ENCODE measurements at places on chromosomes 12 and 14.

- no peak for DNase-seq
Measured at GRCh38 chr14:59827401-59827800, 43.2 kb downstream of the RTN1 start.

- no peak for DNase-seq
Measured at GRCh38 chr12:75579552-75579951, 68.1 kb upstream of the KRR1 start.

GRCh38 chr14:31590206-31590605, 29.0 kb downstream of the NUBPL start:
- DNase-seq, result no peak

DNA sequence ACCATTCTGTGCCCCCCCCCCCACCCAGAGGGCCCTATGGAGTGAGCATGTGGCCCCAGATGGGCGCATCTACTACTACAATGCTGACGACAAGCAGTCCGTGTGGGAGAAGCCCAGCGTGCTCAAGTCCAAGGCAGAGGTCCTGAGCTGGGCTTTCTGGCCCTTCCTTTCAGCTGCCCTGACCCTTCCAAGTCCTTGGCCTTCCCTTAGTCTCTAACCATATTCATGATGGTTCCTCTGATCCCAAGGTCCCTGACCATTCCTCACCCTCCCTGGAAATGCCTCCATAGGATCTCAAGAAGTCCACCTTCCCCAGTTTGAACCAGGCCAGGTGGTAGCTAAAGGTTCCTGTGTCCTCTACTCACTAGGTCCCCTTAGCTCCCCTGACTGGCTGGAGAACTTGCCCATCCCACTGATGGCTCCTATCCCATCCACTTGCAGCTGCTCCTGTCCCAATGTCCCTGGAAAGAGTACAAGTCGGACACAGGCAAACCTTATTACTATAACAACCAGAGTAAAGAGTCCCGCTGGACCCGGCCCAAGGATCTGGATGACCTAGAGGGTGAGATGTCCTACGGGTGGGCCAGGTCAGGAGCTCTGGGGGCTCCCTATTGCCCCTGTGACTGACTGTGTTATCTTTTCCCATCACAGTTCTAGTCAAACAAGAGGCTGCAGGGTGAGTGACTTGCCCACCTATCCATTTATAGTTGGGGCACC, 9.8 kb downstream of the PRPF40B start:
- no peak for DNase-seq

GRCh38 chr12:49260166-49260565, 4.7 kb upstream of the TUBA1C start:
- DNase-seq, result no peak

DNA sequence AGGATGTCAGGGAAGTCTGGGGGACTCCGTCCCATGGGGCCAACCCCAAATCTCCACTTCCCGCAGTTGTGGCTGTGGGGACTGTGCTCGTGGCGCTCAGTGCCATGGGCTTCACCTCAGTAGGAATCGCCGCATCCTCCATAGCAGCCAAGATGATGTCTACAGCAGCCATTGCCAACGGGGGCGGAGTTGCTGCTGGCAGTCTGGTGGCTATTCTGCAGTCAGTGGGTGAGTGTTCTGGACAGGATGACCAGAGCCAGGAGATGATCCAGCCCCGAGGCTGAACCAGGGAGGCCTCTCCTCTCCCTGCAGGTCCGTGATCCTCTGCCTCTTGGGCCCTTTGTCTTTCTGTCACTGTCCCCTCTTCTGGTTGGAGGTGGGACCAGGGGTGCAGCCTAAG, 8.8 kb upstream of the IFI27 start:
- no peak for DNase-seq

GRCh38 chr12:8780389-8780788, 42.0 kb upstream of the A2ML1 start:
- no peak for DNase-seq

DNA sequence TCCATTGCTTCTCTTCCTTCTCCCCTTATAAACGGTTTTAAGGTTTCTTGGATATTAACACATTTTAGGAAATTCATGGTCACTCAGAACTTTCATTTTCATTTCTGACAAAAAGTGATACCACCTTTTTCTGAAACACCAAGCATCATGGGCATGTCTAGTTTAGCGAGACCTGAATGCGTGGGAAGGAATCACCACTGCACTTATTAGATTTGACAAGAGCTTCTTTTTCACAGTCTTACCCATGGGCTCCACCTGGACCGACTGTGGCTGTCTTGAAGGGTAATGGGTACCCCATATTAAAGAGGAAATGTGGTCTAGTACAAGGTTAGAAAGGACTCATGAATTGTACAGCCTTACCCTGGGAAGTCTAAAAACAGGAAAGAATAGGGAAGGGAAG, 95.4 kb downstream of the KCNK10 start:
- DNase-seq, result no peak

DNA sequence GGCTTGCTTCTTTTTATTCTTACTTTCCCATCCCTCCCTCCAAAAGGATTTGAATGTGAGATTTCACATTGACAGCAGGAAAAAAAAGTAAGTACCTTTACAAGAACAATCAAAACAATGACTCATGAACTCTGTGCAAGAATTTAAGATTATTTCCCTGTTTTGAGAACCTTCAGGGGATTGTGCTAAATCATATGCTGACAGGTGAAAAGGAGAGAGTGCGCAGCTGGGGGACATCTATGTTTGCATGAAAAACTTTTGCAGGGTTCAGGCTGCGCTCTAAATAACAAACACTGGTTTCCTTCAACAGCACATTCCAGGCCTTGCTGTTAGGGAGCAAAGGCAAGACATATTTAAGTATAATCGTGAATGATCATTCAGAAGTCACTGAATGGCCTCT, 27.3 kb downstream of the RERG start:
- no peak for DNase-seq

DNA sequence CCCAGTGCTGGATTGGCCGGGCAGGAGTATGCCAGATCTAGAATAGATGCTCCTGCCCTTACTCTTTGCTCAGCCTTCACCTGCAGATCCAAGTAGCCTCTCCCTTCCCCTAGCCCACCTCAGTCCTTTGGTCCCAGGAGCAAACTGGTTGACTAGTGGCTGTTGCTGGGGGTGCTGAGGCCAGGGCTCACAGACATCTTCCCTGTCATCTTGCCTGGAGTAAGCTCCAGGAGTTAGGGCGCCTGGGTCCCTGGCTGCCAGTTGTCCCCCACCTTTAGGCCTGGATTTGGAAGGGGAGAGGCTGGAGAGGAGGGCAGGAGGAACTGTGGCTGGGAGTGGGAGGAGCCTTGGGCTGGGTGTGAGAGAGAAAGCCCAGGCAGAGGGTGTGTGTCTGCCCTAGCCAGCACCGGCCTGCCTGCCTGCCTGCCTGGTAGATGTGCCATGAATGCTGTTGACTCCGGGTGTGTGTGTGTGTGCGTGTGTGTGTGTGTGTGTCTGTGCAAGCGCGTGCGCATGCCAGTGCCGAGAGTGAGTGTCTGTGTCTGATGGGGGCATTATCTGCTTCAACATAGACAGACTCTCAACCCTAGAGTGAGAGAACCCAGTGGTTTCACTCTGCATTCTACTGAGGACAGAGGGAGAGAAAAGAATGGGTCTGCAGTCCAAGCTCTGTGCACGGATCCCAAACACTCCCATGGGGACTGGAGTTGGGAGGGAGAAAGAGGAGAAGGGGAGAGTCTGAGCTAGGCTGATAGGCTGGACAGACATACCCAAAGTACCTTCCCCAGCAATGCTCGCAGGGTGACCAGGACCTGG, 845 bp upstream of the RARG start:
- no peak for DNase-seq

DNA sequence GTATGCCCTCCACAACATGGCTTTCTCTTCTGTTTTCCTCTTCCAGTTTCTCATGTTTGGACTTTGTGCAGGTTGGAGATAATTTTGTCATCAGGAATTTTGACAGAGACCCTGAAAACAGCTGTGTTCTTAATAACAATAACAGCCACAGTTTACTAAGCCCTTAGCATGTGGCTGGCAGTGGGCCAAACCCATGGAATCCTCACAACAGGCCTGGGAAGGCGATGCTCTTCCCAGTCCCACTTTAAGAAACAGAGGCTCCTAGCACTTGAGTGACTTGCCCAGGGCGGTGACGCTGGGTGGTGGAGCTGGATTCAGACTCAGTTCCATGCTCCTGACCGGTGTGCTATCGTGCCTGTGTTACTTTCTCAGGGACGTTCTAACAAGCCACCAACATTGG, 20.1 kb upstream of the PLEKHG3 start:
- DNase-seq, result no peak

GRCh38 chr12:84218406-84218805, 694.2 kb downstream of the SLC6A15 start:
- no peak for DNase-seq
